Stimulated activated CD8-positive, alpha-beta memory T cell treated with anti-CD3 and anti-CD28 coated beads, Interleukin-15, amount 100 ng/mL, for 4 hours (primary cell): ENCODE measurements at places on chromosomes 11 and 22.
A peak's percentile ranks its signal among the peaks of the same experiment; 100 is the strongest.

DNA sequence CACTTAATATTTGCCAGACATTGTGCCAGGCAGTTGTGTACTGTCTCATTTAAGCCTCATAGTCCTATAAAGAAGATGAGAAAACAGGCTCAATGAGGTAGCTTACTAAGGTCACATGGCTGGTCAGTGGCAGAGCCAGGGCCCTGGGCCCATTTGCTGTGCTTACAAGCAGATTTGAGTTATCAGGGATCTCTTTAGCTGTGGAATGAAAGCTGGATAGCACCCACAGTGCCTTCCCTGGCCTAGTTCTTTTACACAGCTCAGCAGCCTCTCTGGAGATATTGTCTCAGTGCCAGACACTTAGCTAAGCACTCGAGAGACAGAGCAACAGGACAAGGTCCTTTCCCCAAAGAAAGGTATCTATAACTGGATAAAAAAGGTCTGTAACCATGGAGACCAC is 6.1 kb downstream of the TMEM86A start:
- no peak for DNase-seq

DNA sequence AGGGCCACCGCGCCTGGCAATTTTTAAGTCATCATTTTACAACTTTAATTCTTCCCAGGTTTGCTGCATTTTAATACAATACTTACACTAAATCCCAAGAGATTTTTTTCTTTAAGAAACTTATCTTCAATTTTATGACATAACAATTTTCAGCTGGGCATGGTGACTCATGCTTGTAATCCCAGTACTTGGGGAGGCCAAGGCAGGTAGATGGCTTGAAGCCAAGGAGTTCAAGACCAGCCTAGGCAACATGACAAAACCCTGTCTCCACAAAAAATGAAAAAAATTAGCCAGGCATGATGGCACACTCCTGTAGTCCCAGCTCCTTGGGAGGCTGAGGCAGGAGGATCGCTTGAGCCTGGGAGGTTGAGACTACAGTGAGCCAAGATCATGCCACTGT is 38.8 kb downstream of the CLDN25 start:
- no peak for DNase-seq

- no peak for DNase-seq
Measured at GRCh38 chr22:24685531-24686190, 82.7 kb downstream of the GGT1 start.

DNA sequence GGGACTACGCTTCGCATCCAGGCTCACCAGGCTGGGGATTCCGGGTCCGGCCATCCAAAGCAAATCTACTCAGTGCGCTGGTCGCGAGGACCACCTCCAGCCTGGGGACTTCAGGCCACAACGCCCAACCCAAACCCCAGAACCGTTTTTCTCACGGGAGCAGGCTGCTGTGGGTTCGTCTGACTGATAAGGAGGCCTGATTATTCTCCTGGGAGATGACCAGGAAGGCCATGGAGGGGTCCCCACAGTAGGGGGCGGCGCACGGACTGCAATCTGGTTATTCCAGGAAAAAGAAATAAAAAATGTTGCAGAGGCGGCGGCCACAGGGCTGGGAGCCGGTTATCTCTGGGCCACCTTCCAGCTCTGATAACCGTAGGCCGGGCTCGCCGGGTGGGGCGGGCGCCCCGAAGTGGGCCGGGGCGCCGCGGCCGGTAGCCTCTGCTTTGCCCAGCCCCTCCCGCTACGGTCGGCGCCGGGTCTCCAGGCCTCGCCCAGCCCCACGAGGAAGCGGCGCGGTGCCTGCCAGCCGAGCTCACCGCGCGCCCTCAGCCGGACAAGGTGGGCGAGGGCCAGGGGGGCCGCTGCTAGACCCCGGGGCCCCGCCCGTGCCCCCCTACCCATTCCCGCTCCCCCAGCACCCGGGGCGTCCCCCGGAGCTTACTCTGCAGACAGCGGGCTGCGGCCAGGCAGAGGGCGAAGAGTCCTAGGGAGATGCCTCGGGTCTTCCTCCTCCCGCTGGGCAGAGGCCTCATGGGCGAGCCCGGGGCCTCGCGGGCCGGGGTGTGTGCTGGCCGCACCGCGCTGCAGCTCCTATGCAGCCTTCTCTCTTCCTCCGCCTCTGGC is 446 bp downstream of the VSTM5 start:
- no peak for DNase-seq

GRCh38 chr11:355581-356458 is 13.5 kb upstream of the B4GALNT4 start:
- peak; percentile 77 for DNase-seq

DNA sequence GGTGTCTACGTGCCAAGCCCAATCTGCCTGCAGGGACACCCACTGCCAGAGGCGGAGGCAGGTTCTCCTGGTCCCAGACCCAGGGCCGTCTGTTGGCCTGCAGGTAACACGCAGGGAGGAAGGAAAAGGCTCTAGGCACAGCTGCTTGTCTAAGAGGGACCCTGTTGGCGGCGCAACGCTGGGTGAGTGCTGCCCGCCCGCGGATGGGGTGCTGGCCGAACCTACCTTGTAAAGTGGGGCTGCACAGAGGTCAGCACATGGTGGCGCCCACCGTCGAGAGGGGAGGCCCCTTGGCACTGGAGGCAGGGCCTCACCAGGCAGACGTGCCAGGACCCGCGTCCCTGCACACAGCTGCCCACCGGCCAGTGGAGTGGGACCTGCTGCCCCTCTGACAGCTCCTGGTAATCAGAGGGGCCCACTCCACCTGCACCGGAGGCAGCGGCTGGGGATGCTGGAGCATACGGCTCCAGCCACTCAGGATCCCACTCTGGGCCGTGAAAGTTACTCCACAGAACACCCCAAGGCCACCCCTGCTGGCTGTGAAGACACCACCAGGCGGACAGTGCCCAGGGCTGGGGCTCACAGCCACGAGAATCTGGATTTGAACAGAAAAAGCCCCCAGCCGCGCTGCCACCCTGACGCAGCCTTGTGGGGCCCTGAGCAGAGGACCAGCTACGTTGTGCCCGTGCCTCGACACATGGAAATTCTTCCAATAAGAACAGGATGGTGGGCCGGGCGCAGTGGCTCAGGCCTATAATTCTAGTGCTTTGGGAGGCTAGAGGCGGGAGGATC is 24.0 kb downstream of the TBX1 start:
- DNase-seq, result no peak

GRCh38 chr22:42064629-42065028 is 6.0 kb downstream of the NAGA start:
- no peak for DNase-seq

DNA sequence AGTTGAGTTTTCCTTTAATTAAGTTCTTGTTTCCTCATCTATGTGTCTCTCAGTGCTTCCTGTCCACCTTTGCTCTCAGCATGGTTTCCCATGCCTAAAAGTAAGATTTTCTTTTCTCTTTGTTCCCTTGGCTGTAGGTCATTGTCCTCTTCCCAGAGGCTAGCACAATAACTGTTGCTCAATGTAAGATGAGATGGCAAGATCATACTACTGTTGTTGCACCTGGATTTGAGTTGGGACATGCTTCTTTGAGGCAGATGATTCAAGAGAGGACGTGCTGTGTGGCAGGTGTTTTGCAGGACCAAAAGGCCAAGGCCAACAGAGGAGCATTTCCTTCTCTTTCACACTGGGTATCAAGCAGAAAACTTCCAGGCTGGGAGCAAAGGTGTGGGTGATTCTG is 11.3 kb upstream of the NELL1 start:
- DNase-seq, result no peak

DNA sequence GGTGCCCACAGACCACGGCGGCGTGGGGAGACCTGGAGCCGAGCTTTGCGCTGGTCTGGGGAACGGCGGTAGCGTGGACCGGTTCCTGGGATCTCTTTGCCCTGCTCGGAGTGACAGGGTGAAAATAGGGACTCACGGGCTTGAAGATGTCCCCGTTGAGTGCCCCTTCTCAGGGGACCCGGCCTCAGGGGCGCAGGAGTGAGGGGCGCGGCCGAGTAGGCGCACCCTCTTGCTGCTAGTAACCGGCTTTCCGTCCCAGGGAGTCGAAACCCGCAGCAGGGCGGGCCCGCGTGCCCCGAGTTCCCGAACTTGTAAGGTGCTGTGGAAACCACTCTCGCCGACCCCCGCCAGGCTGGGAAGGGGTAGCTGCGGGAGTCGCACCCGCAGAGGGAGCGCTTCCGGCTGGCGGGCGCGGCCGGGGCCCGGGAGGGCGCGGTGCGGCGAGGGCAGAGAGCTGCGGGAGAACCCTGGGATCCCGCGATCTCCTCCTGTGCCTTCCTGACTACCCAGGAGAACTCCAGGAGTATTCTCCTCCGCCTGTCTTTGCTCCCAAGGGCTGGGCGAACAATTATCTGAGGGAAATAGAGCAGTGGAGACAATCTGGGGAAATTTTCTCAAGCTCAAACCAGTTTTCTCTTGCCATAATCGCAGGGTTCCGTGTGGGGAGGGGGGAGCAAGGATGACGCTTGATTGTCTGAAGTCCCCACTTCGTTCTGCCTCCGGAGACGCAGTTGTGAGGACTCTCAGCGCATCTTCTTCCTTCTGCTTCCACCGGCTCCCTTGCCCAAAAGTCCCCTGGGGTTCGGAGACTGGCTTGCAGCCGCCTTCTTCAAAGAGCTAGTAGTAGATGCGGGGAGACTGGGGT is 666 bp downstream of the NELL1 start:
- no peak for DNase-seq

- no peak for DNase-seq
Measured at GRCh38 chr11:100632941-100633452, 54.1 kb upstream of the ARHGAP42 start.

- DNase-seq, result no peak
Measured at GRCh38 chr11:119791701-119792151, 62.7 kb upstream of the NECTIN1 start.

DNA sequence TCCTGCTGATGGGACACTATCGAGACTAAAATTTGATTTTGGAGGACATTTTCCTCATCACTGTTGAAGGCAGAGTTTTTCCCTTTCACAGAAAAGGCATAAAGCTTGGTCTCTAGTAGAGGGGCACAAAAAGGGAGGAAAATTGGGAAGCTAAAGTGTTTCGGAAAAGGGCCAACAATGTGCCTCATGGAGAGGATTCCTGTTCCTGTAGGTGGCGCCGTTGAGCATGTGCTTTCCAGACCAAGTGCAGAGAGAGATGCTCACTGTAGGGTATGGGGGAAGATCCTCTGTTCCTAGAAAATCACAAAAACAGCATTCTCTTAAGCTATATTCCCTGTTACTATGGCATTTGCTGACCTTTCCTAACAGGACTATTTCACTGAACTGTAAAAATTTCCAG is 18.4 kb upstream of the OR4C5 start:
- no peak for DNase-seq

DNA sequence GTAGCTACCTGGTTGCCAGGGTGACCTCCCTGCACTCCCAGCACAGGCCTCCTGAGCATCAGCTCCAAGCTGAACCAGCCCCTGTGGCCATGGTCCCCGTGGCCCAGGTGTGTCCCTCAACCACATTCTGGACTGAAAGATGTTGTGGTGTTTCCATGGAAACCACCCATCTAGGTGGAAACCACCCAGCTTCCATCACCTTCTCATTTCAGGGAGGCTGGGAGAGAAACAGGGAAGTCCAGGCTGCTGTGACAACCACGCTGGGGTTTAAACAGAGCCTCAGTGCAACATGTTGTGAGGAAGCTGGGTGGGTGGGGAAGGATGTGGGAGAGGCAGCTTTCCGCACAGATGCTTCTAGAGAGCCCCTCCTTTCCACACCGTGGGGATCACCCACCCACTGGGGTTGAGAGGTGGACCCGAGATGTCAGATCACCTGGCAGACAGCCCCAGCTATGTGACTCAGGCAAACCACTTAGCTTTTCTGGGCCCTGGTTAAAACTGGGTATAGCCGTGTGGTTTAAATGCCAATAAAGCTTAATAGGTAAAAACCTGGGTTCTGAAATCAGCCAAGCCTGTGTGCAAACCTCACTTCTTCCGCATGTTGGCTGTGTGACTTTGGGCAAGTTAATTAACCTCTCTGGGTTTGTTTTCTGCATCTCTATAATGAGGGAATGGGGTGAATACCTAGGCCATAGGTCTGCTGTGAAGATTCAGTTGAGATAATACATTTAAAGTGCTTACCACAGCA is 46.4 kb downstream of the CD82 start:
- DNase-seq, result peak; percentile 60

DNA sequence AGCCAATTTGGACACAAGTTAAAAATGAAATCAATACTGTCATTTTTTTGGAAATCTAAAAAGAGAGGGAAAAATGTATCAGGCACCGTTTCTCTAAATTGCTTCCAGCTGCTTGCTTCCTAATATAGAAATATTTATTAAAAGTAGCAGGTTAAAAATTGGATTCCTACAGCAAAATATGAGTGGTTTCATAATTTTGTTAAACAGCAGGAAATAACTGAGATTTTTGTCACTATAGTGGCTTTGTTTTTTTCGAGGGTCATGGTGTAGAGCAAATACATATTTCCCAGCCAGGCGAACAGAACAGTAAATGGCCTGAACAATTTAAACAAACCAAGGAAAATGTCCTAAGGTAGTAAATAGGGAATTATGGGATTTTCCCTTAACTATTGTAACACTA is 159.7 kb downstream of the DDX10 start:
- DNase-seq, result no peak

GRCh38 chr11:129976328-129976727 is 26.3 kb downstream of the PRDM10 start:
- DNase-seq, result no peak

DNA sequence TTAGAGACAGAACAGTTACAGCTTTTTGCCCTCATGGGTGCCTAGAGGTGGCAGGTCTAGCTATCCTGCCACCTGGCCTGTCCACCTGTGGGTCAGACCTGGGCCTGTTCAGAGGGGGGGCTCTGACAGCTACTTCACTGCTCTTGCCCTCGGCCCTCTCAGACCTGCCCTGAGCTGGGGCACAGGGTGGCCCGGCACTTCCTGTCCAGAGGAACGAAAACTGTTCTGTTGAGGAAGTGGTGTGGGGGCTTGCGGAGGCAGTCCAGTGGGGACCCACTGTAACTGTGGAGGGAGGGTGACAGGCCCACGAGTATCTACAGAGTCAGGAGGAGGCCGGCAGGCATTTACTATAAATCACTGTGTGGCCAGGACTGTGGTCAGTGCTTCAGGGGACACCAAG is 16.2 kb downstream of the TESMIN start:
- DNase-seq, result no peak

- DNase-seq, result no peak
Measured at GRCh38 chr22:39898997-39899396, 1.9 kb upstream of the GRAP2 start.

DNA sequence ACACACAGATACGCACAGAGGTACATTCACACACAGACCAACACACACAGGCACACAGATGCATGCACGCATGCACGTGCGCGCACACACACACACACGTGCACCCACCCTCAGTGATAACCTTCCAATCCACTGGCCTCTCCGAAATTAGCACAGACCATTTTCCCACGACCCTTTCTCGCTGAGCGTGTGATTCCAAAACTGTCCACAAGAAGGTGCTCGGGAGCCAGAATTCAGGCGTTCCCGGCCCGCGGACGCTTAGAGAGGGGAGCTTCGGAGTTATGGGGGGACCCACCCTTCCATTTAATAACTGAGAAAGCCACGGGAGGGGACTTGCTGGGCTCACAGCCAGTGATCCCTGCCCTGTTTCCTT is 33.8 kb upstream of the SLC35C1 start:
- DNase-seq, result peak; percentile 37

DNA sequence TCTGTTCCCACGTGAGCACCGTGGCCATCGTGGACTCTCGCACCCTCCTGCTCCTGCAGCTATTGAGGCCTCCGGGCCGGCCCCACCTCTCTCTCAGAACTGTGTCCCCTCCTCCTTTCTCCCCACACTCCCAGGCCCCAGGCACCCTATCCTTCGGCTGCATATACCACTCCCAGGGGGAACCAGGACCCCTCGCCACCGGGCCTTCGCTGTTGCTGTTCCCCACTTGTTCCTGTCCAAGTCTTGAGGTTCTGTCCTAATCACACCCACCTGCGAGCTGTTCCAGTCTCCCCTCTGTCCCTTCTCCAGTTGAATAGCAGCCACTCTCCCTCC is 43.0 kb upstream of the CDON start:
- DNase-seq, result no peak

- peak; percentile 12 for DNase-seq
Measured at GRCh38 chr22:32265882-32266767, 11.0 kb upstream of the SLC5A4 start.
